Spleen (tissue), 13 donors: ENCODE measurements at places on chromosomes 4 and X. TPM values are rescaled to one million over a fixed set of nuclear protein-coding genes. Genes with fewer than 3 reads are reported as not detected.

SLIT2 gene
- 128 TPM for total RNA-seq

GLUD2 gene
- 1.1 TPM for total RNA-seq

PAGE2B gene
- not detected for total RNA-seq

L1CAM gene
- 1.6 TPM for total RNA-seq

NXF2B gene
- not detected for total RNA-seq

HPGDS gene
- not detected for total RNA-seq
